ENCODE measurements at places on chromosomes 11 and 22.
A peak's percentile ranks its signal among the peaks of the same experiment; 100 is the strongest.

DNA sequence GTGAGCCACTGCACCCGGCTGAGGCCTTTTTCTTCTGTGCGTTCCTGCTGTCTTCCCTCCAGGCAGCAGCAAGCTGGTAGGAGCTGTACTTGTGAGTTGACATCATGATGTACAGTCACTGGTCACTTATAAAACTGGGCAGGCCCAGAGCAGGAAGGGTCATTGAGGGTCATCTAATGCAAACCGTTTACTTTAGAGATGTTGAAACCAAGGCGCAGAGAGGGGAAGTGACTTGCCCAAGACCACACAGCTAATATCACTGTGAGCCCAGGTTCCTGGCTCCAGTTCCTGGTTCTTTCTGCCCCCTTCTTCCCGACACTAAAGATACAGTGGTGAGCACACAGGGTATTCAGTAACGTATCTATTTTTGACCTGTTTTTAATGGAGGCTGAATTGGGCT, 27.3 kb downstream of the PTPRJ start:
- no peak for DNase-seq

- no peak for DNase-seq
Observed at GRCh38 chr11:111776398-111777093, 10.4 kb upstream of the PPP2R1B start.

DNA sequence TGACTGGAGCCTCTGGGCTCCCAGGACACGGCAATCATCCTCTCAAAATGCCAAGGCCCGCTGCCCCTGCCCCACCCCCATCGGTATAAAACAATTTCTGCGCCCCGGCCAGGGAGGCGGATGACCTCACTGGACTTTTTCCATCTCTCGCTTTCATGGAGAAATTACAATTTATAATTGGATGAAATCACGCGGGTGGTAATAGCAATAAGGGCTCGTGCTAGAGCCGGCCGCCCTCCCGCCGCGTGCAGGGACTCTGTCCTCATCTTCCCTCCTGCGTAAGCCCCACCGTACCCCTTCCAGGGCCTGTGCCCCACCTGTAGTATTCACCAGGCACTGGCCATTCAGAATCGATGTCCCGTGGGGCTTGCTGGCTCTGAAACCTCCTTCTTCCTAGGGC, 64.5 kb downstream of the MACROD1 start:
- no peak for DNase-seq

DNA sequence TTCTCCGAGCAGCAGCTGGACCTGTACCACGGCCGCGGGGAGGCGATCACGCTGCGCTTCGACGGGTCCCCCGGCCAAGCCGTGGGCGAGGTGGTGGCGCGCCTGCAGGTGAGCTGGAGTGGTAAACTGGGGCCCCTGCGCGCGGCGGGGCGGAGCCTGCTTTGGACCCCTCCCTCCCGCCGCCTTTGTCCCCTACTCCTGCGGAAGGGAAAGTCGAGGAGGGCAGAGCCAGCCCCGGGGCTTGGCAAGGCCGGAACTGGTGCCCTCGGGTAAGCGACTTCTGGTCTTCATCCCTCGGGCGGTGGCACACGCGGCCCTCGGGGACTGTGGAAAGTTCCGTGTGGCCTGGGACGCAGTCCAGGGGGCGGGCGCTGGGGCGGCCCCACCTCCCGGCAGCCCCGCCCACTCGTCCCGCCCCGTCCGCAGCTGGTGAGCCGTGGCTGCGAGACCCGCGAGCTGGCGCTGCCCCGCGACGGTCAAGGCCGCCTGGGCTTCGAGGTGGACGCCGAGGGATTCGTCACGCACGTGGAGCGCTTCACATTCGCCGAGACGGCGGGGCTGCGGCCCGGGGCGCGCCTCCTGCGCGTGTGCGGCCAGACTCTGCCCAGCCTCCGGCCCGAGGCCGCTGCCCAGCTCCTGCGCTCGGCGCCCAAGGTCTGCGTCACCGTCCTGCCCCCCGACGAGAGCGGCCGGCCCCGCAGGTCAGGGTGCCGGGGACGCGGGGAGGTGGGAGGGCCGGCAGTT, 9.2 kb downstream of the SIPA1 start:
- DNase-seq, result no peak

DNA sequence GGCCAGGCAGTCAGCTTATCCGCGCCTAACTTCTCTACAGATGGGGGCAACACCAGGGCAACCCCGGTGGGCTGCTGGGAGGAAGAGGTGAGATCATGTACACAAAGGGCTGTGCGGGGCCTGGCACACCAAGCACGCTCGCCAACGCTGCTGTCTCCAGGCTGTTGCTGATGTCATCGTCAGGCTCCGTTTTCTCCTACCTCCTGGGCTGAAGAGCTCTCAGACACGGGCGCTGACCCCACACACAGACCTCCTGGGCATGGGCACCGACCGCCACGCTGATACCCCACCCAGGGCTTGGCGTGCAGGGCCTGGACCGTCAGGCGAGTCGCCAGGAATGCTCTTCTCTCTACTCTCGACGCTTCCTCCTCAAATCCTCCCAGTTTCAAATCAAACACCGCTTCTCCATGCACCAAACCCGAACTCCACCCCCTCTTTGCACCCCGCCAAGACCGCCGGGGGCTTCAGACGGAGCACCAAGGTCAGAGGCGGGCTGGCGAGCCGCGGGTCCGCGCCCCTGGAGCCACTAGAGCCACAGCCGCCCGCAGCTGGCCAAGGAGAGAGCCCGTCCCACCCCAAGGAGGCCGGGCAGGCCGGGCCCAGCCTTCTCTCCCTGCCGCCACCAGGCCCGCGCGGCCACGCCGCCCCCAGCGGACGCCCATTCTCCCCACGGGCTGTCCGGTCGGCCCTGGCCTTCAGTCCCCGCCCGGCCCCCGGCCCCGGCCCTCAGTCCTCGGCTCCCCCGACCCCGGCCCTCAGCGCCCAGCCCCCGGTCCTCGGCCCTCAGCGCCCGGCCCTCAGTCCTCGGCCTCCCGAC, 772 bp downstream of the SBF1 start:
- peak; percentile 26 for DNase-seq

DNA sequence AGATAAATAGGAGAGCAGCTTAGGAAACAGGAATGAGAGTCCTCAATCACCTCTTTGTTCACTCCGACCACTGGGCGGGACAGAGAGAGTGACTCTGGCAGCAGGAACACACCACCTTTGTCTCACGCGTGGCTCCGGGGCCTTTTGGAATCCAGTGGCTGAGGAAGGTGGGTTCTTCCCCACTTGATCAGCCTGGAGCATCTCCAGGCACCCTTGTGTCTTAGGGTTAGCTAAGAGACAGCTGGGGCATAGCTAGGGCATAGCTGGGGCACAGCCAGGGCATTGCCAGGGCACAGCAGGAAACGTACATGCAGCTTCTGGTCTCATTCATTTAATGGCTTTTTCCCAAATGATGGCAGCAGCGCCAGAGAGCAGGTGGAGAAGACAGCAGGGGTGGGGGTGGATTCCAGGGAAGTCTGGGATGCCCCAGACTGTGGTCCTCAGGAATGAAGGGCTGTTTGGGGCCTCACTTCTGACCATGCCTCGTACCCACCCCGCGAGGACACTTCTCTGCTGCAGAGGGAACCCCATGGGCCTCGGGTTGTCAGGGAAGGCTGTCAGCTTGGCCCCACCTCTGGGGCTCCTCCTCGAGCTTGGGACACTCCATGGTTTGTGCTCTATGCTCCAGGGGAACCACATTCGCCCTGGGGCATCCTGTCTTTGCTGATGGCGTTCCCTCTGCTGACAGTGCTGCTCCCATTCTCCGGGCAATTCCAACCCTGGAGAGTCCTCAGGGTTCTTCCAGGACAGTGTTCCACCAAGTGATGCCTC, 30.4 kb upstream of the SHANK2 start:
- no peak for DNase-seq

GRCh38 chr22:37487571-37487970, 1.4 kb upstream of the MFNG start:
- DNase-seq, result no peak

- no peak for DNase-seq
Observed at GRCh38 chr11:134466610-134467567, 54.8 kb upstream of the B3GAT1 start.

GRCh38 chr11:819129-819931, 616 bp downstream of the PNPLA2 start:
- DNase-seq, result peak; percentile 67

DNA sequence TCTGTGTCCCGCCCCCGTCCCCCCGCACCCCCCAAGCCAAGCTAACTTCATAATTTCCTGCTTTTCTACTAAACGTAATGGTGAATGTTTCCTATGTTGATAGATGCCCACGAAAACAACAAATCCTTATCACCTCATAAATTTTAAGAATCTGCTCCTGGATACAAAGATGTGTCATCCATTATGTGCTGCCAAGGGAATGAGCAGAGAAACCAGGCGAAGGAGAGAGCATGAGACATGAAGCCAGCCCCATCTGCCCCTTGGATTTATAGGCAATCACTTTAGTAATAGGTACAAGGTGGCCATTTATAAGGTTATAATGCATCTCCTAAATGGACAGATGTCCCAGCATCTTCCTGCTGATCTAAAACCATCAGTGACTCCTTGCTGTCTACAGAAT, 30.3 kb downstream of the LAYN start:
- no peak for DNase-seq

- DNase-seq, result no peak
Observed at GRCh38 chr11:128626913-128627665, 39.7 kb upstream of the ETS1 start.

- peak; percentile 58 for DNase-seq
Observed at GRCh38 chr11:33557201-33557600, 143.4 kb downstream of the C11orf91 start.

DNA sequence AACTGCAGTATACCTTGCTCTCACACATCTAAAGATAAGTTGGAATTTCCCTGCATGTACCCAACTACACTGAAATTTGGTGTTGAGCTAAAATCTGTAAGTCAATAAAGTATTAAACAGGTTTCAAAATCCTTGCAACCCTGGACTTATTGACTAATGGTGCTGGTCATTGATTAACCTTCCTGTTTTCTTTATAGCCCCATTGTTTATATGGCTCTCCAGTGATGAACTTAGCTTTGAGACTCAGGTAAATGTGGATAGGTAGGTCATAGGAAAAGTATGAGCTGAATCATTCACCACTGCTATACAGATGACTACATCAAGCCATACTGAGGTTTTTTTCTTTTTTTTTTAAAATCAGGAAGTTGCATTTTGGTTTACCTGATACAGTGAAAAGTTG, 132.7 kb downstream of the FAT3 start:
- no peak for DNase-seq

DNA sequence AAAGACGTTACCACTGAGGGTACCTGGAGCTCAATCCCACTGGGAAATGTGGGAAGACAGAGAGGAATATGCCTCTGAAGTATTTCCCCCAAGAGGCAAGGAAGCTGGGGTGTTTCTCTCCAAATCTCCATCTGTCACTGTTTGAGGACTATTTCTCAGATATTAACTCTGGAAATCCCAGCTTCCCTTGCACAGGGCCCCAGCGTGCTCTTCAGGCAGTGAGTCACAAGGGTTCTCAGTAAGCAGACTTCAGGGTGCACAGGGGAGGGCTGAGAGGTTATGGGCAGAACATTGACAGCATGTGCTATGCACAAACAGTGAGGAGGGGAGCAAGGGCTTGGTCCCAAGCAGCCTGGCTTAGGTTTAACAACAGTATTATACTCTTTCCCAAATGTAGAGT, 60.9 kb upstream of the EED start:
- no peak for DNase-seq

- no peak for DNase-seq
Observed at GRCh38 chr22:44780876-44781449, 28.6 kb downstream of the ARHGAP8 start.

- no peak for DNase-seq
Observed at GRCh38 chr22:41302021-41302767, 869 bp downstream of the ZC3H7B start.

DNA sequence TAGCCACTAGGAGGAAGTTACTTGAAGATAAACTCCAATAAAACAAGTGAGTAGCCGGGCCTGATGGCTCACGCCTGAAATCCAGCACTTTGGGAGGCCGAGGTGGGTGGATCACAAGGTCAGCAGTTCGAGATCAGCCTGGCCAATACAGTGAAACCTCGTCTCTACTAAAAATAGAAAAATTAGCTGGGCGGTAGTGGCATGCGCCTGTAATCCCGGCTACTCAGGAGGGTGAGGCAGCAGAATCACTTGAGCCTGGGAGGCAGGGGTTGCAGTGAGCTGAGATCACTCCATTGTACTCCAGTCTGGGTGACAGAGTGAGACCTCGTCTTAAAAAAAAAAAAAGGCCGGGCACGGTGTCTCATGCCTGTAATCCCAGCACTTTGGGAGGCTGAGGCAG, 34.0 kb upstream of the CLPB start:
- no peak for DNase-seq

- no peak for DNase-seq
Observed at GRCh38 chr22:23092217-23092955, 22.1 kb downstream of the GNAZ start.

All from GM04504 (cell line).